Frontal cortex (tissue), 4 donors: ENCODE measurements at places on chromosomes 4 and X.

GRCh38 chr4:163344147-163345125 is 744 bp downstream of the NPY5R start:
- DNase-seq = peak; percentile 16

GRCh38 chrX:132737743-132738142 is 220.7 kb downstream of the HS6ST2 start:
- no peak for DNase-seq

DNA sequence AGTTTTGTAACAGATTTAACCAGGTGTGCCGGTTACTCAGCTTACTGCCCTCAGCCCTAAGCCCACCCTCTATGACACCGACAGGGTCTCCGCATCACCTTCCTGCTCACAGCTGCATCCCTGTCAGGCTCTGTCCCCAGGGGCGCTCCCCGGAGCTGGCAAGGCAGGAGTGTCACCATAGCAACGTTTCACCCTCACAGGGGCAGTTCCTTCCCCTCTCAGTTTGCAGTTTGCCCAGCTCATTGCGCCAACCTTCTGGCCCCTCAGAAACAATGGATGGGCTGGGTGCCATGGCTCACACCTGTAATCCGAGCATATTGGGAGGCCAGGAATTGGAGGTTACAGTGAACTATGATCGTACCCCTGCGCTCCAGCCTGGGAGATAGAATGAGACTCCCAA is 42.6 kb downstream of the RGS12 start:
- no peak for DNase-seq

GRCh38 chr4:107577743-107578142 is 142.3 kb downstream of the PAPSS1 start:
- DNase-seq = no peak

DNA sequence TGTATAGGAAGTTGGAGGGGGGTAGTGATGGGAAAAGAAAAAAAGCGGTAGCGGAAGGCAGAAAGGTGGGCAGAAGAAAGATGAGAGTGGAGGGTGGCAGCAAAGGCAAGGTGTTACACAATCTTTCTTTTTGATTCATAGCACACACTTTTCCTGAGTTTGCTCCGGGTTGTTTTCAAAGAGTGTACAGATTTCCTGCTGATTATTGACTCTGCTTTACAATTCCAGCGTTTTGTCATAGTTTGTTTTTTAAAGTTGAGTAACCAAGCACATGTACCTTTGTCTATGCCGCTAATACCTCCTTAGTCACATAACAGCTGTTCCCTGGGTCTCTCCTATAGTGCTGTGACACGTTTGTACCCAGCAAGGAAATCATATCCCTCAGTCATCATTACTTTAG is 50.3 kb downstream of the AGA start:
- DNase-seq = no peak

GRCh38 chrX:155334486-155335336 is at the start of gene CLIC2:
Gene CLIC2, minus strand, starts transcription at chrX:155334614. Its CDS starts 187 bp downstream, at chrX:155334427.
- no peak for DNase-seq

DNA sequence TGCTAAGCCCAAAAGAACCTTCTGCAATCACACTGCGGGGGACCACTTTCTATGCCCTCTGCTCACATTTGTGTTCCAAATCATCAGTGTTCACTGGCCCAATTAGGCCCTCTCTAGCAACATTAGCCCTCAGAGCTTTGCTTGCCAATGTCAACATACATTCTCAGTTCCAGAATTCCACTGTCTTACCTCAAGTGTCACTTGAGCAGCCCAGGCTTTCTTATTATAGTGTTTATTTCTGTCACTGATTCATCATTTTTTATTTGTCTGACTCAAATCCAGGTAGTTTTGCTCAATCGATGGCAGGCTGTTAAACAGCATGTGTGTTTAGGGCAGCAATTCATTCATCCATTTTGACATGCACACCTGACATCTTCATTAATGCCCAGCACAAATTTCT is 291.2 kb downstream of the TEX13A start:
- DNase-seq = no peak

GRCh38 chr4:10722957-10723356 is 38.4 kb upstream of the CLNK start:
- DNase-seq = no peak

- no peak for DNase-seq
These were observed 161.9 kb downstream of the PHF8 start for GRCh38 chrX:53882331-53882730.

GRCh38 chr4:106320235-106320634 is 3.9 kb downstream of the AIMP1 start:
- no peak for DNase-seq

- no peak for DNase-seq
These were observed 23.6 kb upstream of the SMPX start for GRCh38 chrX:21781525-21781924.

DNA sequence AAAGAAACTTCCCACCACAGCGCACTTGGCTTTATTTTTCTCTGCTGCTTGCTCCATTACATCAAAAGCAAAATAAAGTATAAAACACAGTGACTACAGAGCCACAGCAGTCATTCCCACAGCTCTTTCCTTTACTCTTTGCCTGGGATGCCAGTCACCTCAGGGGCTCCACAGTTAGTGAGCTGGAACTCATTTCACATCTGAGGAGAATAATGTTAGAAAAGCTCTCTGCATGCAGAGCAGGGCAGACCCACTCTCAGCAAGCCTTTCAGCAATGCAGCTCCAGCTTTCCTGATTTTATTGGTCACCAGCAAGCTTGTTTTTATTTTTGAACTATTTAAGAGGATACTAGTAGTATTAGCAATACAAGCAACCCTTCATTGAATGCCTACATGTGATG is 13.8 kb downstream of the GRXCR1 start:
- no peak for DNase-seq

- DNase-seq = no peak
These were observed 72.8 kb downstream of the CLCN5 start for GRCh38 chrX:49995107-49995731.

GRCh38 chr4:95549246-95550114 is 707 bp upstream of the UNC5C start:
- DNase-seq = peak; percentile 51

DNA sequence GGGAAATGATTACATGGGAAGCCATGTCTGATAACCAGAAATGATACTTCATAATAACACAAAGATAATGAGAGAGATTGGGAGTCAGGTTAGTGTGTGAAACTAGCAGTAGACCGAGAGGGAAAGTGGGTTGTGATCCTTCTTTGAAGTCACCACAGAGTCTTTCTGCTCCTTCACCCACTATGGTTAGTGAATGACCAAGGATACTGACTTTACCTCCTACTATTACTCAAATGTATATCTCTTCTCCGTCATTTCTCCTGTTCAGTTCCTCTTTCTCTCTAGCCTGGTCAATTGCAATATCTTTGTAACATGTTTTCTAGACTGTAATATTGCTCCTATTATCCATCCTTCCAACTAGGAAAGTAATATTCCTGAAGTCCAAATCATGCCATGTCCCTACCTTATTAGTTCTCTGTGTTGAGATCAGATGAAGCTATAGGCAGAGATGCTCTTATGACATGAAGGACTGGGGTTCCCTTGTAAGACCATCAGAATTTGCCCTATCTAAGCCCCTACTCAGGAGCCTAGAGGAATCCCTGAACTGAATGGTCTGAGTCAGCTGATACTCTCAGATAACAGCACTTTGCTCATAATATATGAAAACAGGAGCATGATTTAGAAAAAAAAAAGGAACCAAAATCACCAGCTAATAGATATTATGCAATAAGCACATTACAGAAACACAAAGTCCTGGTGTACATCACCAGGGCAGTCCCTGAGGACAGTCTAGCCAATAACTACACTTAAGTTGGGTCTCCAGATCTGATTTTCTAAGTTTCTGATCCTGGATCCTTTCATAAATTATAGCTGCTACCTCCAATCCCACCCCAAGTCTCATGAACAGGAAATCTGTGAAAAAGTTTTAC is 81.2 kb downstream of the SHROOM3 start:
- DNase-seq = no peak

DNA sequence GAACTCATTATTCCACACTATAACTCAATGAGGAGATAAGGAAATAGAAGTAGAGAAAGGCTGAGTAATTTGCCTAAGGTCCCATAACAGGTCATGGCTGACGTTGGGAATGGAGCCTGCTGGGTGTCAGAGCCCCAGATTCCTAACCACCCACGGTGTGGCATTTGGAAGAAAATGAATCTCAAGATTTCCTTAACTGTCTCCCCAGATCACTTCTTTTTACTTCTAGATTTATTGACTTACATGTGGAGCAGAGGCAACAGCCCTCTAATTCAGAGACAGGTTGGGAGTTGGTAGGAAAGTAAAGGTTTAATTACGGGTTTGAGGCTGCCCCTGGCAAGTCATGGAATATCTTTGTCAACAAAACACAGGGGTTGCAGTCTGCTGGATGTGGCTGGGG is 134.0 kb downstream of the ARHGAP10 start:
- DNase-seq = no peak

DNA sequence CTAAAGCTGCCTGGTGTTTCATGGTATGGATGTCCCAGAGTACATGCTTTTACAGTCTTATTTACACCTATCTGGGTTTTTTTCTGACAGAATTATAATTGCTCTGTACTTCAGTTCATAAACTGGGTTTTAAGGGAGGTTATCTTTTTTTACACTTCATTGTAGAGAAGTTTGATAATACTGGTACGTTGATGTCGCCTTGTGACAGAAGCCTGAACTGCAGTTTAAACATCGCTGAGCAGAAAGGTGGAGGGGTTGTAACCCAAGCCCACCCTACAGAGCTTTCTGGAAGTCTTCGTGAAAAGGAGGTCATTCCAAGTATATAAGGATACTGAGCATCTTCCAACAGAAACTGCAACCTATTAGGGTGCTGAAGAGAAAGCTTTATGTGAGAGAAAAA is 46.4 kb downstream of the BEX1 start:
- no peak for DNase-seq

GRCh38 chrX:153900831-153901752 is 3.4 kb upstream of the AVPR2 start:
- DNase-seq = no peak

GRCh38 chr4:6471307-6472007 is 957 bp downstream of the PPP2R2C start:
- no peak for DNase-seq

- no peak for DNase-seq
These were observed 332.9 kb upstream of the CPEB2 start for GRCh38 chr4:14669371-14669770.

DNA sequence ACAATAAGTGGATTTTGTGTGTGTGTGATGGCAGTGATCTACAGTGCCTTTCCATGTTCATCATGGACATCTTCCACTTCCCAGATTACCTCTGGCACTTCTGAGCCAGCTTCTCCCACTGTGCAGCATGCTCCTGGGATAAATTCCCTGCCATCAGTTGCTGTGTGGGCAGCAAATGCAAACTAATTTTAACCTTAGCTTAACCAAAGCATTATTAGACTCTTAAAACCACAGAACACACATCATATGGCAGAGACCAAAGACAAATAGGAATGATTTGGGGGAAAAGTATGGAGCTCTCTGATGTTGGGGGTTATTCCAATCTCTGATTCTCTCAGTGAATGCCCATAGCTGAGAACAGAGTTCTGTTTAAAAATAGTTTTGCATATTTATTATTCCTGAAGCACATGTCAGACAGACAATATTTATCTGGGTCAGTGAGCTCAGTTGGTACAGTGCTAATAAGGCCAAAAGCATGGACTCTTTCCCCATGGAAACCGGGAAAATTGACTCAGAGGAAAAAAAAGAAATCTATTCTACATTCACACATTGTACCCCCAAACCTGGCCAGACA is 567.4 kb downstream of the IQCM start:
- DNase-seq = no peak

DNA sequence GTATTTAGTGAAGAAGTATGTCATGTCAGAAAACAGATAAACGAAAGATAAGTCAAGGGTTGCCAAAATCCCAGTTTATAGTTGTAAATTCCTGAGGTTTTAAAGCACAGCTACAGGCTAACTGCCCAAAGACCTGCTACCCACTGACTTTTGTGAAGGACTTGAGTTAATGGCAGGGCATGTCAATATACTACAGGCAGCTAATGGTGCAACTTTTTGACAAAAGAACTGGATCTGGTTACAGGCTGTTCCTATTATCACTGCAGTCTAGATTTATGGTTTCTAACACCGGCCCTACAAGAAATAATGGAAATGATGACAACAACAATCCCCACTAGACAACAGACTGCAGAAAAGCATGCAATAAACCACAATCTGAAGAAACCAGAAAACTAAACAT is 6.4 kb downstream of the SCML2 start:
- DNase-seq = no peak

DNA sequence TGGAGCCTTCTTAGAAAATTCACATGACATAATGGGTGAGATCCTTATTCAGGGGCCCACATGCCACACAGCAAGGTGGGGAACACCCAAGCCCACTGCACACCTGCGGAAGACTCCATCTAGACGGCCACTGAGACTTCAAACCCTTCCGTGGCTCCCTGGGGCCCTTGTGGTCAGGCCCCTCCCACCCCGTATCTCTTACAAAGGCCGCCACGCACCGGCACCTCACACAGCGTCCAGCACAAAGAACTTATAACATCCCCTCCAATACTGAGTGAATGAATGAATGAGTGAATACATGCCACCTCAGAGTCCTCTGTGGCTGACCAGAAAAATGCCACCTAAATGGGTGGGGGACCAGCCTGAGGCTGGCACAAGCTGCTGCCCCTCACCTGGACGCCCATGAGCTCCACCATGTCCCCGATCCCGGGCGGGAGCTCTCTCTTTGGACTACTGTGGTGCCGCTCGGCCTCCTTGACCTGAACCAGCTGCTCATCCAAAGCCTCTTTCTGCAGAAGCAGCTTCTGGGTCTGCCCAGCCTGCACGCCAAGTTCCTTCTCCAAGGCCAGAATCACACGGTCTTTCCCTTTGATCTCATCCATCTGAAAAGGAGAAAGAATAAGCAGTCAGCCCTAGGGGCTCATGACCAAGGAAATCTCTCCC is 66.9 kb upstream of the C4orf50 start:
- no peak for DNase-seq

DNA sequence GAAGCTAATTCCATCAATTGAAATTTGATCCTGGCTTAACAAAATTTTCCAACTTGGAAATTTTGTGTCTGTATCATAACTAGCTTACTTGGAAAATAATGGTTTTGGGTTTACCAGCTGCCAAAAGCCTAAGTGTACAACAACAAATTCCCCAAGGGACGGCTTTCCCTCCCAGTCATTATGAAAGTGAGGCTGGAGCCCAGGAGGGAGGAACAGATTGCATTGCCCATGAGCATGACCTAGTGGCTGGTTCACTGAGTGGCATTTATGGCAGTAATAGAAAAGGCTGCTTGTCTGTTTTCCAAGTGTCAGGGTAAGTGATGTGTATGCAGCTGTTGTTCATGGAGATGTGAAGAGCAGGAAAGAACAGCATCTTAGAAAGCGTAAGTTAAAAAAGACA is 70.8 kb upstream of the HHIP start:
- peak; percentile 7 for DNase-seq

- no peak for DNase-seq
These were observed 31.8 kb upstream of the CWH43 start for GRCh38 chr4:48954314-48954713.

DNA sequence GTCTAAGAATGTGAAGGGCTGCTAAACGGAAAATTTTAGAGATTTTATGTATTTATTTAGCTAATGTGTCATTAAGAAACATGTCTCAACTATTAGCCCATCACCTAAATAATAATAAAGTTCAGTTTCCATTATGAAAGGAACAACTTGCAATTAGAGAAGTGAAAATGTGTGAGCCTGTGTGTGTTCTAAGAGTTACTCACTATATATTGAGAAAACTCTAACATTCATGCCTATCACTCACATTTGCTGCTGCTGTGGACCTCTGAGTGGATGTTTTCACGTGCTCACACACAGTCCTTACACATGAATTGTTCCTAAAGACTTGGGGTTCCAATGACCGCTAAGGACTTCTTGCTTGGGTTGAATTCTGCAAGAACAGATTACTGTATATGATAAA is 364.0 kb downstream of the TMA16 start:
- DNase-seq = no peak
